ENCODE measurements at places on chromosomes 12 and 14.

DNA sequence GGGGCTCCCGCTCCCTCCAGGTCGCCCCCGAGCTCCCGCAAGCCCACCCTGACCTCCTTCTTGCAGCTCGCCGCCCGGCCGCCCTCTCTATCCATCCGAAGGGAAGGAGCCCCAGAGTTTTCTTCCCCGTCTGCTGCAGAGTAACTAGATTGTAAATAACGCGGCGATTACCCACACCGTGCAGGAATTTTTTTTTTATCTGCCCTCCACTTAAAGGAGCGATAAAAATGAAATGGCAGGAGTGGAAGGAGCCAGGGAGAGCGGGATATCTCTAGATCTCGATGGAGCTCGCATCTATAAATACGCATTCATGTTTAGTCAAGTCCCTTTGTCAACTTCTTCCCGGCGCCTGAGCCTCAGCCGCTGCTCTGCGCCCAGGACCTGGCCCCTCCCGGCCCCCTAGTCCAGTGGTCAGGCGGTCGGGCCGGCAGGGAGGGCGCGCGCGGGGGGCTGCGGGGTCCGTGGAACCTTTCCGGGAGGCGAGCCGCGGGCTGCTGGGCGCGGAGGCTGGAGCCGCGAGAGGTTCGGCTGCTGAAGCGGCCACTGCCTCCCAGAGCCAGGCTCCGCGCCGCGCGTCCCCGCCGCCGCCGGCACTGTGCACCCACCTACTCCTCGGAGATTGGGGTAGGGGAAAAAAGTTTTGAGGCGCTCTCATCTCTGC is 386.0 kb downstream of the BCAT1 start:
- DNase-seq = peak; percentile 19

DNA sequence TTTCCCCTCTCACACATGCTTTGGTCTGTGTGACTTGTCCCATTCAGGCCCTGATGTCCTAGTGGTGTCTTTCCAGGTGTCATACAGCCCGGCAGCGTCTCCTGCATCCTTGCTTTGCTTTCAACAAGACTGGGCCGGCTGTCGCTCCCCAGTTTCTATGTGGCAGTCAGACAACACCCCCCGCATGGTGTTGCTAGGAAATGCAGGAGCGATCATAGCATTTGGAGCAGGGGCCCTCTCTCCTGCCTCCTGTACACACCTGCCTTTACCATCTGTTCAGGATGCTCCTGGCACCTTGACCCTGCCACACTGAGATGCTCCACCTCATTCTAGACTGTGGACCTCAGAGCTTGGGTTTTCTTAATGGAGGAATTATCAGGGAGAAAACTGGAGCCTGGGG is 29.5 kb downstream of the CACNA1C start:
- DNase-seq = peak; percentile 100

- DNase-seq = no peak
Measured at GRCh38 chr12:54413284-54414190, 5.5 kb downstream of the ITGA5 start.

DNA sequence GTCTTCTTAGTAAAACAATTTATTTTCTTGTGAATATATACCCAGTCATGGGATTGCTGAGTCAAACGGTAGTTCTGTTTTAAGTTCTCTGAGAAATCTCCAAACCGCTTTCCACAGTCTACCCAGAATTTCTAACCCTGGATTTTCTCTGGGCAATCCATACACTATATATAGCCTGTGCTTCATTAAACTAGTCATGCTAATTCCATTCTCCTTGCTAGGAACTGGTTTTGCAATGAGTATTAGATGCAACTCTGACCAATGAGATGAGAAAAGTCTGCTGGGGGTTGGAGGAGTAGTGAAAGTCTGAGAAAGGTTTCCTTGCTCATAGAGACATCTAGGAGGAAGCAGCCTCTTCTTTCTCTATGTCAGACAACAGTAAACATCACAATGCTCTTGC is 196.1 kb upstream of the CDKN3 start:
- DNase-seq = no peak

DNA sequence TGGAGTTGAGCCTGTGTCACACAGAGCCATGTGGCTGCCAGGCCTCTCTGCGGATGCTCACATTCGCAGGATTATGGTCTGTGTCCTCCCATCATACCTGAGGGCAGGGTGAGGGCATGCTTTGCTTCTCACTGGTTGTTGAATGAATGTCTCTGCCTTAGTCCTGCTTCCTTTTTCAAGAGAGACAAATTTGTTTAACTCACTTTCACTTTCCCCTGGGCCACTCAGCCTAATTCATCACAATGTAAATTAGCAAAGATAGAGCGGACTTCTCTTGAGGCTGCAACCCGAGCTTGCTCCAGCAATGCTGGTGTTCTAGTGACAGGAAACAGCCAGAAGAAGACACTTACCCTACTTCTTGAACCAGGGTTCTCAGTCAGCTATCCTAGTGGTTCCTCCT is 35.5 kb upstream of the PAX9 start:
- DNase-seq = no peak

- DNase-seq = no peak
Measured at GRCh38 chr12:100395811-100396210, 38.9 kb downstream of the SLC17A8 start.

DNA sequence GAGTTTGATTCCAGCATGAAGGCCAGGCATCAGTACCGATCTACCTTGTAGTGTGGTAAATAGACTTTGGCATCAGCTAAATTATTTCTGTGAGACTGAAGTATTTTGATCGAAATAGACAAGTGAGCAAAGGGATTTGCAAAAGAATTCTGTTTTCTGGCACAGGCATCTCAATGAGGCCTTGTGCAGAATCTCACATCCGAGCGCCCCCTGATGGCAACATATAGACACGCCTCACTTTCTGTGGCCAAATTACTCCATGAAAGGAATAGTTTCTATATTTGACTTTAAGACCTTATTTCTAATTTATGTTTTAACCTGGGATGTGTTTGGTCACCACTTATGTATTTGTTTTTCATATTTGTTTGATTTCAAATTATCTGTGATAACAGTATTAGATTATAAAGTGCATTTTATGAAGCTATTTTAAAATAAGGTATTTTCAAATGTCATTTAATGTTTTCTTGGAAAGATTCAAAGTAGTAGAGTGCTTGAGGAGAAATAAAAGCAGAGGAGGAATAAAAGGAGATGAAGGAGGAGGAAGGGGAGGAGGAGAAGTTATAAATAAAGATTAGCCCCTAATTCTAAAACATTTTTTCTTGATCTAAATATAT is 731.9 kb downstream of the NRXN3 start:
- peak; percentile 31 for DNase-seq

- DNase-seq = peak; percentile 88
Measured at GRCh38 chr14:61125867-61126572, 145.0 kb downstream of the SLC38A6 start.

DNA sequence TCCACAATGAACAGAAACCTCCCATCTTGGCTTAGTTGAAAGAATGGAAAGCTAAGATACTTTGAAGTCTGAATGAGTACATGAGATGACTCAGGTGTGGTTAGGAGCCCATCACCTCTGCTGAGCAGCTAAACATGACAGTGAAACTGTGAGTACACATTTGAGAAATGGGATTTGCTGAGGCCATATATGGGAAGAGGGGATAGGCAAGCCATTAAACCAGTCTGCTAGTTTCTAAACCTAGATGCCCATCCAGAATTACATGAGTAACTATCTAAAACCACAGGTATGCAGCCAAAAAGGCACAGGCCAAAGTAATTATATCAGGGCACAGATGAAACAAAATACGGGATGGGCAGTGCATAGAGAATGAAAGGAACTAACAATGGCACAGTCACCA is 41.2 kb downstream of the NKX2-1 start:
- DNase-seq = no peak

- peak; percentile 31 for DNase-seq
Measured at GRCh38 chr12:107983756-107984472, 145.2 kb upstream of the WSCD2 start.

DNA sequence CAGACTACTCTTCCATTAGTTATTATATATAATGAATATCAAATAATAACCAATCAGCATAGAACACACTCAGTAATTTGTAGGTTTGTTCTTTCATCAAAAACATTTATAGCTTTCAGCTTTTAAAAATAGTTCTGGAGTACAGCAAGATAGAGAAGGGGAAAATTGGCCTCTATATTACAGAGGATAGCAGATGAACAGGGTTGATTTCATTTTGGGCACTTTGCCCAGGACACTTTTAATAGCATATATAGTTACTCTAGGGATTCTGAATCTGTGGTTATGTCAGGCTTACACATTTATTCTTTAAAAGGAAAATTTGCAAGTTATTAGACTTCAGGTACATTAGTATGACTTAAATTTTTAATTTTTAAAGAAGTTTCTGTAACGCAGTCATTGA is 52.6 kb downstream of the IFT81 start:
- peak; percentile 87 for DNase-seq

DNA sequence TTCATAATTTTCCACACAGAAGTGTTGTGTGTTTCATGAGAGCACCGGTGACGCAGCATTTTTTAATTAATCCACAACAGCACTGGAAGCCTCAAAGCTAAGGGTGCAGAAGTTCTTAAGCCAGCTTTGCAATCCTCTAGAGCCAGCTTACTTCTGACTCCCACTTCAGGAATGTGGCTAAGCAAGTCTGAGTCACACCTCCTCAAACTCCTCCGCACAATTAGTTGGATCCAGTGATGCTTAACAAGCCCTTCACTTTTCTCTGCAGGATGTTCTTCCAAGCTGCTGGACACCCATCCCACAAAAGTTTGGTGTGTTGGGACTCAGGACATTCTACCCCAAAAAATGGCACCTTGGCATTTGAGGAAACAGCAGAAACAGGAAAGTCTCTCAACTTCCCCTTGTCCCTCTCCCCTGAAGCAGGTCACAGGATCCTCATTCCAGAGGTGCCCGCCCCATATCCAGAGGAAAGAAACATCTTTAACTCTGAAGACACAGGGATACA is 210.0 kb downstream of the PPM1H start:
- DNase-seq = no peak

DNA sequence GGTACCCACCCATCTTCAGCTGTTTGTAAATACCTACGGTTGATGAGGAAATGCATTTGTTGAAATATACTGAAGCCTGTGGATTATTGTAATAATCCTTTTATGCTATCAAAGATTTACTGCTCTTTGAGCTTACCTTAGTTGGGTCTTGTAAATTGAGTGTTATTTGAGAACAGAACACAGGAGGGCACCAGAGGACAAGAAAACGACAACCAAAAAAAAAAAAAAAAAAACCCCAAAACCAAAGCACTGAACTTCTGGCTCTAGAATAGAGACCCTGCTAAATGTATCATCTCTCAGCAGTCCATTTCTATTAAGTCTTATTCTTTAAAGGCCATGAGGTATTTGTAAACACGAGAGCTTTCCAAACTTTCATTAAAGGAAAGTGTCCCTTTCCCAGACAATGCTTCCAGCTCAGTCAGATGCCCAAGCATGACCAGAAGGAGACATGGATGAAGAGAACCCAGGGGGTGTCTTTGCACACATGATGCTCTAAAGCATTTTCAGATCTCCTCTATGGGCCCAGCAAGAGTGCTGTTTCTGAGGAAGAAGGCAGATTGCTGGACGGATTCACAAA is 763.9 kb downstream of the NRXN3 start:
- peak; percentile 63 for DNase-seq

- no peak for DNase-seq
Measured at GRCh38 chr14:31418440-31418839, 1.9 kb downstream of the HEATR5A start.

- peak; percentile 37 for DNase-seq
Measured at GRCh38 chr12:101441461-101442224, 33.5 kb upstream of the SPIC start.

- DNase-seq = no peak
Measured at GRCh38 chr12:130933269-130933995, 20.3 kb upstream of the ADGRD1 start.

GRCh38 chr12:24200010-24200409 is 250.5 kb upstream of the SOX5 start:
- no peak for DNase-seq

GRCh38 chr12:86179855-86180254 is 76.3 kb downstream of the MGAT4C start:
- no peak for DNase-seq

GRCh38 chr12:20557096-20557495 is 138.0 kb upstream of the SLCO1C1 start:
- DNase-seq = no peak

DNA sequence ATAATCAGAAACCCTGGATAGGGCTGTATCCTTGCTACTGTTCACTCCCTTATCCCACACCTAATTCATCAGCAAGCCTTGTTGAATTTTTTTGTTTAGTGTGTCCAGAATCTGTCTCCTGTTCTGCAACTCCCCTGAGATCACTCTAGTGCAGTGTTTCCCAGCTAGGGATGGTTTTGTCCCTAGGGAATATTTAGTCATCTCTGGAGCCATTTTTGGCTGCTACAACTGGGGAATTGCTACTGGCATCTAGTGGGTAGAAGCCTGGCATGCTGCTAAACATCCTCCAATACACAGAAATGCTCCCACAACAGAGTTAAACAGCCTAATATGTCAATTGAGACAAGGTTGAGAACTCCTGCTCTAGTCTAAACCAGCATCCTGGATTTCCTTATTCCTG is 248.0 kb downstream of the NPAS3 start:
- peak; percentile 63 for DNase-seq

GRCh38 chr12:120119271-120119973 is 2.9 kb upstream of the RAB35 start:
- DNase-seq = no peak

DNA sequence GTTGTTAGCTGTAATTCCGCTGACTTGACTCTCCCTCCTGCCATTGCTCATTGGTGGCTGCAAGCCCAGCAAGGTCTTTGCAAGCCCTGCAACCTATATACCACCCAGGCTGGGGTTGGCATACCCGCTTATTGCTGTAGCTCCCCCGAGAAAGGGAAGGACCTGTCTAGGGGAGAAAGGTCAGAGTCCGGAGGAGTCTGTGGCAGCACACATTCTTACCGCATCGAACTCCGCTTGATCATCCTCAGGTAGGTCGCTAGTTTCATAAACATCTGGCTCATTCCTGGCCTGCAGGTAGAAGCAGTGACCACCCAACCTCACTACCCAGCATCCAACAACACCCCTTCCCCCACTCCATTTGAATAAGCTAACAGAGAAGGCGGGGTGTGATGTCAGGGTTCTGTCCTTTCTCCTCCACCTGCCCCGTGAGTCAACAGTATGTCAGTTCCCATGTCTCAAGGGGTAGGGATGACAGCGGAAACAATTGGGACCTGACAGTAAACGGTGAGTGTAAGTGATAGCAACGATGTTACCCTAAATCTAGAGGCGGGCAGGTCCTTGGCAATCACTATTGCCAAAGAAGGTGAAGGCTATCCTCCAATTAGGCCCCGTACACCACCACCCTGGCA is 1.1 kb downstream of the DCTN2 start:
- DNase-seq = no peak

Measured in NCI-H2171 treated with DMSO at 0.1 percent for 48 hours (cell line).